ENCODE measurements at places on chromosomes 7 and 10. TPM values are rescaled to one million over a fixed set of nuclear protein-coding genes. Genes with fewer than 3 reads are reported as not detected.

The LIPK gene
- total RNA-seq, result not detected

The AIMP2 gene
- total RNA-seq, result 36.1 TPM

The BCAP29 gene
- 45.7 TPM for total RNA-seq

The TRPV5 gene
- not detected for total RNA-seq

The CABCOCO1 gene
- total RNA-seq, result 0.26 TPM

The SPDYE6 gene
- total RNA-seq, result not detected

The TBX20 gene
- total RNA-seq, result 4.3 TPM

The SUGCT gene
- 8.4 TPM for total RNA-seq
